ENCODE measurements at places on chromosomes 2 and 18. TPM values are rescaled to one million over a fixed set of nuclear protein-coding genes. Genes with fewer than 3 reads are reported as not detected.

ANKRD62 gene
- not detected for total RNA-seq

SERPINB7 gene
- total RNA-seq = not detected

ADD2 gene
- 22.3 TPM for total RNA-seq

NETO1 gene
- total RNA-seq = 7.2 TPM

KLHL41 gene
- 0.27 TPM for total RNA-seq

TMBIM1 gene
- total RNA-seq = 128 TPM

MAB21L4 gene
- total RNA-seq = not detected

ST8SIA3 gene
- not detected for total RNA-seq

ROCK2 gene
- total RNA-seq = 32.8 TPM

NT5C1B gene
- total RNA-seq = not detected

COL3A1 gene
- total RNA-seq = not detected

CHRNG gene
- not detected for total RNA-seq

RAX gene
- not detected for total RNA-seq

IL36A gene
- not detected for total RNA-seq

ADRA2B gene
- total RNA-seq = 0.27 TPM

MROH2A gene
- total RNA-seq = not detected

POTEC gene
- total RNA-seq = not detected

IL1B gene
- 0.20 TPM for total RNA-seq

LHCGR gene
- not detected for total RNA-seq

SKOR2 gene
- not detected for total RNA-seq

MAPK4 gene
- not detected for total RNA-seq

UGT1A9 gene
- not detected for total RNA-seq

MYL1 gene
- total RNA-seq = not detected

MAP3K20 gene
- total RNA-seq = 9.1 TPM

ANKAR gene
- 24.8 TPM for total RNA-seq

ATP8B1 gene
- 0.27 TPM for total RNA-seq

LRRC30 gene
- not detected for total RNA-seq

NABP1 gene
- 56.4 TPM for total RNA-seq

DSC1 gene
- total RNA-seq = not detected

MC2R gene
- not detected for total RNA-seq

EFR3B gene
- 0.12 TPM for total RNA-seq

CYTIP gene
- total RNA-seq = 358 TPM

FIGN gene
- total RNA-seq = not detected

EGR4 gene
- total RNA-seq = 0.30 TPM

ABCG8 gene
- not detected for total RNA-seq

RBKS gene
- 6.4 TPM for total RNA-seq

RRM2 gene
- total RNA-seq = 1.3 TPM

MAP3K2 gene
- total RNA-seq = 118 TPM

DSG3 gene
- total RNA-seq = not detected

VWC2L gene
- not detected for total RNA-seq

CD8B2 gene
- total RNA-seq = not detected

FASTKD1 gene
- 31.0 TPM for total RNA-seq

VSNL1 gene
- total RNA-seq = not detected

STK11IP gene
- total RNA-seq = 60.8 TPM

DSC3 gene
- not detected for total RNA-seq

ILKAP gene
- total RNA-seq = 102 TPM

FEV gene
- not detected for total RNA-seq

LOXHD1 gene
- not detected for total RNA-seq

UGT1A8 gene
- not detected for total RNA-seq

CLEC4F gene
- not detected for total RNA-seq

Data from B cell (primary cell).